Right renal pelvis (tissue), 4 donors: ENCODE measurements at places on chromosomes 4 and X. TPM values are rescaled to one million over a fixed set of nuclear protein-coding genes. Genes with fewer than 3 reads are reported as not detected.

DNA sequence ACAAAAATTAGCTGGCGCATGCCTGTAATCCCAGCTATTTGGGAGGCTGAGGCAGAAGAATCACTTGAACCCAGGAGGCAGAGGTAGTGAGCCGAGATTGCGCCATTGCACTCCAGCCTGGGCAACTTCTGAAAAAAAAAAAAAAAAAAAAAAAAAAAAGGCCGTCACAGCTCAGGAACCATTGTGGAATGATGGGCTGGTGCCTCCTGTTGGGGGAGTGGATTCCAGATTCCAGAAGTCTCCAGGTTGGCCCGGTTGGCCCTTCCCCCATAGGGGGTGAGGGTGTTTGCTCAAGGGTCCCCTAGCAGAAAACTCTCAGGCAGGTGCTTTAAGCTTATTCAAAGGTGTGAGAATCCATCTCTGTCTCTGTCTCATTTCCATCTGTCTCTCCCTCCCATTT is 11.5 kb downstream of the SH3TC1 start:
- no peak for DNase-seq

BGN gene
- 230 TPM for polyA plus RNA-seq

GRCh38 chrX:17601441-17602200 is 135.7 kb upstream of the SCML1 start:
- no peak for DNase-seq

GRCh38 chr4:113783289-113783688 is 21.8 kb upstream of the CAMK2D start:
- no peak for DNase-seq

DNA sequence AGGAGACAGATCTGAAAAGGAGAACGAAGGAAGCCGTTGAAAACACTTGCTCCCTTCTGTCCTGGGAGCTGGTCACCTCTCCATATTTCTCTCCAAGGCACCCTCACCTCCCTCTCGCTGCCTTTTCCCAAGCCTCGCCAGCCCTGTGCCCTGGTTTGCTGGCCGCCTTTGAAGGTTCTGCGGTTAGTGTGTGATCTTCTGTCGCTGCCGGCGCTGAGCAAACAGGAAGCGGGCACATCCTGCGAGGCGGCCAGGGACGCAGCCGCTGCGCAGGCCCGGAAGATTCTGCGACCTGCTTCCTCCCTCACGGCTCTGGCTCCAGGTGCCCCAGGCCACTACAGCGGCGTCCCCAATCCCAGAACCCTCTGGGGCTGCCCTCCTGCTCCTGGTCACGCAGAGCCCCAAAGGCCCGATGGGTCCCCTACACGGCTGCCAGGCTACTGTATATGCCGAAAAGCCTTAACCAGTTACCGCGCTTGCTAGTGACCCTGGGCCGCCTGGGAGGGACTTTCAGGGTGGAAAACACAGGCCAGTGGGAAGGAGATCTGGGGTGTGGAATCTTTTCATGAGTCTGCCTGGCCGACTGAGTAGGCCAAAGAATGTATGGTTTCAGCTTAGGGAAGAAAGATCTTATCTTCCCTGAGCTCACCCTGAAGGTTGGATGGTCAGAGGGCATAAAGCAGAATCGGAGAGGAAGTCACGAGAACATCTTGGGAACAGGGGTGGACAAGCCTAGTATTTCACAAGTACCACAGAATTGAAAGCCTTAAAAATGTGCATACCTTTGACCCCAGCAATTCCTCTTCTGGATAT is 2.3 kb upstream of the SASH3 start:
- no peak for DNase-seq

SPANXB1 gene
- polyA plus RNA-seq: not detected

- DNase-seq: no peak
Observed at GRCh38 chrX:15616531-15616930, 15.8 kb upstream of the ACE2 start.

- DNase-seq: no peak
Observed at GRCh38 chrX:135923353-135923752, 29.8 kb downstream of the SAGE1 start.

GRCh38 chr4:141675384-141675783 is 39.0 kb downstream of the IL15 start:
- no peak for DNase-seq

DNA sequence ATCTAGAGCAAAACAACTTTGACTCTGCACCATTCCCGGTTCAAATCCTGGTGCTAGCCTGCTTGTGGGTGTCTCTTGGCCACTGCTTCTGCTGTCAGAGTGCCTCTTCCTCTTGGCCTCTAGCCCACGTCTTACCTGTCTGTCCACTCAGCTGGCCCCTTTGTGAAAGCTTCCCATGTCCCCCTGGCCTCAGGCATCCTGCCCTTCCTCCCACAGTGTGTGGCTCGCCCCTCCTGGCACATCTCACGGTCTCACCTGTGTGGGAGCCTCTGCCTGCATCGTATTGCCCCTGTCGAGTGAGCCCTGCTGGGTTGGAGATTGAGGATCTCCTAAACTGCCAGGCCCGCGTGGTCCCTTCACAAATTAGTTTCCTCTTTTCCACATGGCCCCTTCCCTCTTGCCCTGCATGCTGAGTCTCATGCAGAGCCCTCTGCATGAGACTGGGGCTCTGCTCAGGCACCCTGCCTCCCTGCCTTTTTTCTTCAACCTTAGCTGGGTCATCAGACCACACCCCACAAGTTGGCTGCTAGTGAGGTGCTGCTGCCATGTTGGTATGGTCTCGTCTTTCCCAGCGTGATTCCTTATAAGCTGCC is 53.7 kb upstream of the TADA2B start:
- DNase-seq: no peak

HPSE gene
- 1.5 TPM for polyA plus RNA-seq

FHIP1A gene
- polyA plus RNA-seq: 4.7 TPM

RHOXF2 gene
- polyA plus RNA-seq: not detected

DNA sequence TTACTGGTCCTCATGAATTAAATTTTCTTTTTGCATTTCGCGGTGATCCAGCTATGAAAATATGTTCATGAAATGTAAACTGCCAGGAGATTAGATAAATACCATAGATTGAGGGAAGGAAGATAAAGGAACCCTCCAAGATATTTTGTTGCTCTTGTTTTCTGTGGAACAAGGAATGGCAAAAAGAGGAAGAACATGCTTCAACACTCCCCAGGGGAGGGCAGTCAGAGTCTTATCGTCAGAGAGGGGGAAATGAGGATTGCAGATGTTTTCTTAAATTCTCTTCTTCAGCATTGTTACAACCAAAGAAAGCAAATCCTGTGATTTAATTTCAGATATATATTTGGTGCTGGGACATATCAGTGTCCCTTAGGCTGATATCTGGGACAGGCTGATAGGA is 9.5 kb upstream of the SFRP2 start:
- no peak for DNase-seq

CWH43 gene
- polyA plus RNA-seq: 5.7 TPM

- DNase-seq: no peak
Observed at GRCh38 chrX:134444681-134445080, 15.3 kb upstream of the HPRT1 start.

GRCh38 chr4:155094201-155094820 is 114.1 kb upstream of the NPY2R start:
- no peak for DNase-seq

- DNase-seq: no peak
Observed at GRCh38 chr4:41882625-41883347, 52.4 kb upstream of the TMEM33 start.

GRCh38 chr4:151887031-151887815 is 126.4 kb upstream of the GATB start:
- DNase-seq: no peak

GRCh38 chr4:74671080-74671698 is 123.1 kb downstream of the BTC start:
- DNase-seq: no peak

DNA sequence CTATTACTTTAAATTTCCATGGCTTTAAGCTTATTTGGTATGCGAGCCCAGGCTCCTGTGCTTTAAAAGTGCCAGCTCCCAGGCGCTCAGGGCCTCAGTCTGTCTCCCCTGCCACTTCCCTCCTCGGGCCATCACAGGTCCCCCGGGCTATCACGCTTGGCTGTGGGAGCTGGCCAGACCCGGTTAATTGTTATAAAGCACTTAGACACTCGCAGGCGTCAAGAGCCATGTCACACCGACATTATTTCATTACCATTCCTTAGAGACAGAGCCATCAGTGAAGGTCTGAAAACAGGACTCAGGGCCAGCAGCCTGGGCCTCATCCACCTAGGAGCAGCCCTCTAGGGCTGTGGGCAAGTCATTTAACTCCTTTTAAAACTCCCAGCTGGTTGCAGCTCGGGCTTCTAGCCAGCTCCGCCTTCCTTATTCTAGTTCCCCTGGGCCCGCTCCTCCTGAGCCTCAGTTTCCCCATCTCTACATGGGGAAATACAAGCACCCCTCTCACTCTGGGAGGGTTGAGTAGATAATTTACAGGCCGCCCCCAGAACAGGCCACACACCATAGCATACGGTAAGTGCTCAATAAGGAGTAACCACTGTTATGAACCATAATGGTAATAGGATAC is 99.0 kb downstream of the HMX1 start:
- no peak for DNase-seq

OPHN1 gene
- polyA plus RNA-seq: 7.2 TPM

CDX4 gene
- not detected for polyA plus RNA-seq

NSUN7 gene
- 13.9 TPM for polyA plus RNA-seq

GAGE12H gene
- not detected for polyA plus RNA-seq

GAB3 gene
- 2.4 TPM for polyA plus RNA-seq

GRCh38 chr4:87033902-87034301 is 99.1 kb downstream of the AFF1 start:
- no peak for DNase-seq

DNA sequence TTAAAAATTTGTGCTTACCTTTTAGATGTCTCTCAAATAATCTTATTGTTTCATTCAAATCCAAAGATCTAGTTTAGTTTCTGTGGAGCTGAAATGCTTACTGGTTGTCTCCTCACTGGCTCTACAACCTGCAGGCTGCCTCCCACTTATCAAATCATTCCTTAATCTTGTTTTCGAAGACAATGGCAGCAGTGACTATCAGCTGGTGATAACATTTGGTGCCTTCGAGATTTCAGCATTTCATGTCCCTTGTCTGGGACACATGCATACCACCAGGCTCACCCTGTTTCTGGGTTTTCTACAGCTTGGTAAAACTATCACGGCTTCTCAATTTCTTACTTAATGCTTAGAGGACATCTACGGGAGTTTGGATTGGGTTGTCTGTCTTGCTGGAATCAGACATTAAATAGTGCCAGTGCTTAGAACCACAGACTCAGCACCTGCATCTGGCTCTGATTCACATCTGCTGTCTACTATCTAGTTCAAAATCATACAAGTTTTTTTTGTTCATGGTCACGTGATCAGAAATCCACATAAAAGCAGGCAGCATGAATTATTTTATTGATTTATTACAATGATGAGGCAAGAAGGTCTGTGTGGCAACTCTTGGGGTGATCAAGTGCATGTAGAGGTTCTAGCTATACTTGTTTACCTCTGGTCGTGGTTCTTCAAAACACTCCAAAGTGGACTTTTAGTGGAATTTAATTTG is 32.0 kb upstream of the SMARCAD1 start:
- no peak for DNase-seq

DNA sequence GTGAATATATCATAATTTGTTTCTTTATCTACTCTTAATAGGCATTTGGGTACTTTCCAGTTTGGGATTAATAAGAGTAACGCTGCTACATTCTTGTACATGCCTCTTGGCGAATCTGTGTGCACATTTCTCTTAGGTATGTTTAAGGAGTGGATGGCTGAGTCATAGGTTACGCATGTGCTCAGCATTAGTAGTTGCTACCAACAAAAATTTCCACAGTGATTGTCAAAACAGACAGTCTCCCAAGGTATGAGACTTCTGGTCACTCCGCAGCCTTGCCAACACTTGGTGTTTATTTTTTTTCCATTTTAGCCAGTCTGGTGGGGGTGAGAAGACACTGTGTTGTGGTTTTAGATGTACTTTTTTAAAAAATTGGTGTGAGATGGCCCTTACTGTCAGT is 44.6 kb downstream of the FGFBP1 start:
- no peak for DNase-seq

ADH7 gene
- polyA plus RNA-seq: not detected

GPR173 gene
- polyA plus RNA-seq: 17.9 TPM

GABRE gene
- 5.6 TPM for polyA plus RNA-seq

DNA sequence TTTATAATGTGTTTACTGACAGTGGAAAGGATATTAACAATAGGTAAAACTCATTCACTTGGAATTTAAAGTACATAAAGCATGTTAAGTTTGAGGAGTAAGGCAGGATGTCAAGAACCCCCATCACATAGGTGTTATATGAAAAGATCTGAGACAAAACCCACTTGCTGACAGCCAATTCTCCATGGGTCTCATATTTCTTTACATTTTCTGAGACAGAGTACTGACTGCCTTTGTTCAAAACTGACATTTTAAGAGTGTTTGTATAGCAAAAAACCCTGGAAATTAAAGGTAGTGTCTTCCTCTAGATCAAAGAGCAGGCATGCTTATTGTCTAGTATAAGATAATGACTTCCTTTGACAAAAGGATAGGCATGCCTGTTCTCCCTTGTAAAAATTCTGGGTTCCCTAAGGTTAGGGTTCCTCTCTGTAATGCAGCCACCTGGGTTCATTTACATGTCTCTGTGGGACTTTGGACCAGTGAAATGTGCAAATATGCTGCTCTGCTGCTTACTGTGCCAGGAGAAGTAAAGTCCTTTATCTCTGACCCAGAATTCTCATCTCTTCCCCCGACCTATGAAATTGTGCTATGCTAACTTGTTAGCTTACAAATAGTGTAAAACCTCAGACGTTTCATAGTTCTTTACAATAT is 123.6 kb downstream of the PCDH18 start:
- DNase-seq: no peak

SLC16A2 gene
- polyA plus RNA-seq: 29.8 TPM

- no peak for DNase-seq
Observed at GRCh38 chr4:67718848-67719247, 17.9 kb upstream of the UBA6 start.

ART3 gene
- polyA plus RNA-seq: 0.39 TPM

GRCh38 chr4:3257556-3258482 is 8.9 kb downstream of the MSANTD1 start:
- no peak for DNase-seq

SERTM2 gene
- 0.06 TPM for polyA plus RNA-seq

MAML3 gene
- polyA plus RNA-seq: 17.4 TPM

GRCh38 chr4:76955182-76955581 is 5.6 kb downstream of the SEPTIN11 start:
- DNase-seq: no peak
